Omental fat pad (tissue), 4 donors: ENCODE measurements at places on chromosomes 6 and 20.

DNA sequence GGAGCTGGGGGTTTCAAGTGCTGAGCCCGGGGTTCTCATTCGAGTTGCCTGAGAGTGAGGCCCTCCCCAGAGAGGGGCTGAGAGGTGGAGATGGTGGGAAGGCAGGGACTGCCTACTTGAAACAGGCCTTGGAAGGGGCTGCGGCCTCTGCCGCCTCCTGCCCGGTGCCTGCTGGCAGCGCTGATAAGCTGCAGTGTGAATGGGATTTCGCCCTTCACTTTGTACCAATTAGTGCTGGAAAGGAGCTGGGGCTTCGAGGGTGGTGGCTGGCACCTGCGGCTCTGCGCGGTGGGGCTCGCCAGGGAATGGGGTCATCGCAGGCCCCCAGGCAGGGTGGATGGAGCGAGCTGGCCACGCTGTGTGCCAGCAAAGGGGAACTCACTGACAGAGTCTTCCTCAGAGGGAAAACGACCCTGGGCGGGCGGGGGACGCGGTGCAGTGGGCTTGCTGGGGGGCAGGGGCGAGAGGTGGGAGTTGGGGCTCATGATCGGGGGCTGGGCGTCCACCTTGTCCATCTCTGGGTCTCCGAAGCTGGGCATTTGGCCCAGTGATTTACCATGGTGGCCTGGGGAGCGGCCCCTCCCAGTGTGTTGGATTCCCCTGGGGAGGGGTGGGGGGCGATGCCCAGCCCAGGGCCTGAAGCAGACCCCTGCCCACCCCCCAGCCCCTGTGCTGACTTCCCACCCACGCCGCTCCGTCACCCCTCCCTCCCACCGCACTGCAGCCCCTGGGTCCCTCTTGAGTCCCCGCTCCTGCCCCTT lies 22.9 kb downstream of the COL20A1 start:
- no peak for DNase-seq

DNA sequence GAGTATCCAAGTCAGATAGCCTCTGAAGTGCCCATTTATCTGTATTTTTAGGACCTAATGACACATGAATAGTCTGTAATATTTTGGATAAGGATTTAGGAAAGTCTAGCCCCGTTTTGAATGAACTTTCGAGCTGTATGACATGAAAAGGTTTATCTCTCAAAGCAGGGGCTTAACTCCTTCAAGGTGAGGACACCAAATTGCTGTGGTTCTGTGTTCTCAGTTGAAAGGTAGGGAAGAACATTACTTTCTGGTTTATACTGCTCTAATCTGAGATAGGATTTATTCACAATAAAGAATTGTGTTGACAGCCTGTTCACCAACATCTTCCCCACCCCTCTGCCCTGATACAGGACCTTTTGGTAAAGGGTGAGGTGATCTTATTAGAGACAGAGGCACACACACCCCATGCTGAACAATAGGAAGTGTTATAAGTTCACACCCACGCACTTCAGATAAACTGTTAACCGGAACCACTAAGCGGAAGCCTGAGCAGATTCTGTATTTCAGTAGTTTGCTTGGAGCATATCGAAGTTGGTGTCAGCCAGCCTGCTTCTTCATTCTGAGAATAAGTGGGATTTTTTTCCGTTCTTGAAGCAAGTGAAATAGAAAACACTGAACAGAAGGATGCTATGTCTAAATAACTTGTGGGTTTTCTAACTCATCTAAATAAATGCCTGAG lies 223.3 kb downstream of the TMEM242 start:
- DNase-seq, result no peak

GRCh38 chr6:16591396-16592222 lies 169.7 kb downstream of the ATXN1 start:
- no peak for DNase-seq

- no peak for DNase-seq
Measured at GRCh38 chr6:75503291-75503690, 9.7 kb upstream of the FILIP1 start.

- DNase-seq, result no peak
Measured at GRCh38 chr6:137473598-137473997, 20.6 kb downstream of the OLIG3 start.

DNA sequence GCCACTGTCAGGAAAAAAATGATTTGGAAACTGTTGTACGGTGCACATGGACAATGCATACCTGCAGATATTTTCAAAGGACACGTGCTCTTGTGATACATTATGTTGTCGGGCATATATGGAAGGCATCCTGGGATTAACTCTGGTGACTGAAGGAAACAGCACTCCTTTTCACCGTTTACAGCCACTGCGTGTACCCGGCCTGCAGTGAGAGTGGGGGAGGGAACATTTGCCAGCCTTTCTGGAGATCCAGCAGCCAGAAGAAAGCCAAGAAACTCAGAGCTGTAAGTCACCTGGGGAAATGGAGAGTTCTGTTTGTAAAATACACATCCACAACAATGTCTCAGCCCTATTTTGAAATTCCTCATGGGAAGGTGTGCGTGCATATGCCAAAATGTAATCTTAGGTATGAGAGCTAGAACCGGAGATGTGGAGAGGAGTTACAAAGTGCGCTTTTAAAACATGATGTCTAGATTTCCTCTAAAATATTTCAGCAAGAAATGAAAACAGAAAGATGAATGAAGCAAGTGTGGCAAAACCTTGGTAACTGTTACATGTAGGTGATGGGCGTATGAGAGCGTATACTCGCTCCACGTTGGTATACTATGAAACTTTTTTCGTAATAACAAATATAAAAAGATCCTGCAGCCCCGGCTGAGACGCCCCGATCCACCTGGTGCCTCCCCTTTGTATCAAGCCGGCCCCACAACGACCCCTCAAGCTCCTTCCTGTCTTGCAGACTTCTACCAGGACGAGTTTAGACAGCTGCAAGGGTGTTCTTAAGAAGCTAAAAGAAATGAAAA lies 8.6 kb upstream of the FOXF2 start:
- no peak for DNase-seq

DNA sequence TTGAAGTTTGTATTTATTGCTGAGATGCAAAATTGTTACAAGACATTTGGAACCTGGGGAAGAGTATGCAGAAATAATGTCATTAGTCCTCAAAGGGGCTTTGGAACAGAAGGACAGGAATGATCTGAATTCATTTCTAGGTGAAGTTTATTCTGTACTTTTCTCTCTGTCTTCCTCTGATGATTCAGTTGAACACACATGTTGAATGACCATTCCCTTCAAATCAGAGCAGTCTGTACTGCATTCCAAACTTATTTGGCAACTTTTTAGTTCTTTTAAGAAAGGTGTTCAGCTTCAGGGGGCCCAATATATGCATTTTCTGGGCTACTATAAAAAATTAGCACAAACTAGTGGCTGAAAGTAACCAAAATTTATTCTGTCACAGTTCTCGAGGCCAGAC lies 213.9 kb upstream of the LAMP5 start:
- DNase-seq, result no peak

DNA sequence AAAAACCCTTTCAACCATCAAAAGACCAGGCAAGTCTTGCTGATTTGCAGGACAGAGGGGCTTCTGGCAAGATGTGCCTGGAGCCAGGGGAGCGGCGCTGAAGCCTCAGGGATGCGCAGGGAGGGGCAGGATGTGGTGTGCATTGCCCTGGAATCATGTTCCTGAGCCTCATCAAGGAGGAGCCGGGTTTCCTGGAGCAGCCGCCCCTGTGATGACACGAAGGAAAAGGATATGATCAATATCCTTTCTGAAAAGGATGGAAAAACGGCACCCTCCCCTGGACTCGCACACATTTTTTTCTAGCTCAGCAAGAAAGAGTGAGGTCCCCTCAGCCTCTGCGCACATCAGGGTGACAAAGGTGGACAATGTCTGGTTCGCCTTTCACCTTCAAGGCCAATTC lies 173.1 kb upstream of the SSTR4 start:
- DNase-seq, result no peak

DNA sequence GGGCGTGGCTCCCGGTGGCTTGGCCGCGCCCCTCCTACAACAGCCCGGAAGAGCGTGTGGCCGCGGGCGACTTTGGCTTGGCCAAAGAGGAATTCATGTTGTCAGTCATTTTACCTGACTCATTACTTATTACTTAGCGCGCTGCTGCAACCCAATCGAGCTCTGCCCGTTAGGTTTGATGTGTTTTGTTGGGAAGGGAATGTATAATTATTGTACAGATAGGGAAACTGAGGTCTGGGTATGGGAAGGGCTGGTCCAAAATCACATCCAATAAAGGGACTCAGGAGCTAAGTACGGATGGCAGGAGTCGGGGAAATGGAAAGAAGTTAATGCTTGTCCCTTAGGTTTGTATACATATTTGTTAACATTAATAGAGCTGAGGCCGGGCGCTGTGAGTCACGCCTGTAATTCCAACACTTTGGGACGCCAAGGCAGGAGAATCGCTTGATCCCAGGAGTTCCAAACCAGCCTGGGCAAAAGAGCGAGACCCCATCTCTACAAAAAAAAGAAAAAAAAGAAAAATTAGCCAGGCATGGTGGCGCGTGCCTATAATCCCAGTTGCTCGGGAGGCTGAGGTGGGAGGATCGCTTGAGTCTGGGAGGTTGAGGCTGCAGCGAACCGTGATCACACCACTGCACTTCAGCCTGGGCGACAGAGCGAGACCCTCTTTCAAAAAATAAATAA lies 639 bp upstream of the ZNF335 start:
- no peak for DNase-seq

GRCh38 chr20:21862259-21862946 lies 156.9 kb downstream of the PAX1 start:
- DNase-seq, result no peak

DNA sequence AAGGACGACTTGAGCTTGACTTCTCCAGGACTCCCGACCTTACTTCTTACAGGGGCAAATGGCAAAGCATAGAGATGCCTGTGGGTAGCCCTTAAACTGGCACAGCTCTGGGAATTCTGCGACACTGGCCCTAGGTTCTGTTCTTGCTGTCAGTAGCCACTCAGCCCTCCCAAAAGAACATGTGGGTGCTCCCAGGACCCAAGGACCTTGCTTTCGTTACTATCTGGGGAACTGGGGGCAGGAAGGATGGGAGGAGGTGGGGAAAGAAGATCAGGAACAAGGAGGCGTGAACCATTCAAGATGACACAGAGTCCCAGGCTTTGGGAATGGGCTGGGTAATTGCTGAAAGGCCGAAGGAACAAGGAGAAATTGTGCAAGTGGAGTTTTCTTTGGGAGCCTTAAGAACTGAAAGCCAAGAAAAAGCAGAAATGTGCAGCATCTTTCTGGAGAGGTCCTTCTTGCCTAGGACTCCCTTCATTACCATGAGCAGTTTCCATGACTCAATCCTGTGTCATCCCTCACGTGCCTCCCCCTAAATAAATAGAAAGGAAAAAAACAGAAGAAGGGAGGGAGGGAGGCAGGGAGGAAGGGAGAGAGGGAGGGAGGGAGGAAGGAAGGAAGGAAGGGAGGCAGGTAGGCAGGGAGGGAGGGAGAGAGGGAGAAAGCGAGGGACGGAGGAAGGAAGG lies 284.6 kb upstream of the FOXQ1 start:
- no peak for DNase-seq

GRCh38 chr6:168383062-168383854 lies 57.7 kb upstream of the SMOC2 start:
- DNase-seq, result no peak

- no peak for DNase-seq
Measured at GRCh38 chr6:16944596-16944995, 157.3 kb upstream of the STMND1 start.

DNA sequence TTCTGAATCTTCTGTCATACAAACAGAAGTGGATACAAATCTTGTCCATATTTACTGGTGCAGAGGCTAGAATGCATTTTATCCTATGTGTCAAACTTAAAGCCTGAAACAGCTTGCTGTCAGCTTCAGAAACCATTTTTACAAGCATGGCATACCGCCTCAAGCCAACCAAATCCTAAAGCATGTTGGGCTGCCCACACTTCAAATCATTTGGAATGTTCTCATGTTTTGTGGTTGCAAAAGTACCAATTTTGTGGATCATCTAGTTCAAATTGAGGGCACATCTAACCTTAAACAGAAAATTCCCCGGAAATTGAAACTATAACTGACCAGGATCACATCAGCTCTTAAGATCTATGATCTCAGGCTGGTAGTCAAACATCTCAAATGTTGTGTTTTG lies 3.2 kb downstream of the GPR63 start:
- no peak for DNase-seq

- no peak for DNase-seq
Measured at GRCh38 chr6:34688956-34689355, 7.6 kb downstream of the ILRUN start.

DNA sequence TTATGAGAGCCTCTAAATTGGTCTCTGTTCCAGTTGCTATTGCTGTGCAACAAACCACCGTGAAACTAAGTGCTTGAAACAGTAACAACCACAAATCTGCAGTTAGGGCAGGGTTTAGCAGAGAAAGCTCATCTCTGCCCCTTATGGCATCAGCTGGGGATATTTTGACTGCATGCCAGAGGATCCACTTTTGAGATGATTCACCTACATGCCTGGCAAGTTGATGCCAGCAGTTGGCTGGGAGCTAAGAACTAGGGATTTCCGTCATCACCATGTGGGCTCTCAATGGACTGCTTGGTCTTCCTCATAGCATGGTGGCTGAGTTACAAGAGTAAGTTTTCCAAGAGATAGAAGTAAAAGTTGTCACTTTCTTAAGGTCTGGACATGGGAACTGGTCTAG lies 35.1 kb downstream of the PLCB4 start:
- no peak for DNase-seq

- DNase-seq, result no peak
Measured at GRCh38 chr20:14785065-14785743, 447.8 kb upstream of the FLRT3 start.

GRCh38 chr6:163897669-163898068 lies 483.2 kb downstream of the QKI start:
- no peak for DNase-seq

GRCh38 chr6:4637691-4638433 lies 138.3 kb upstream of the CDYL start:
- DNase-seq, result no peak

DNA sequence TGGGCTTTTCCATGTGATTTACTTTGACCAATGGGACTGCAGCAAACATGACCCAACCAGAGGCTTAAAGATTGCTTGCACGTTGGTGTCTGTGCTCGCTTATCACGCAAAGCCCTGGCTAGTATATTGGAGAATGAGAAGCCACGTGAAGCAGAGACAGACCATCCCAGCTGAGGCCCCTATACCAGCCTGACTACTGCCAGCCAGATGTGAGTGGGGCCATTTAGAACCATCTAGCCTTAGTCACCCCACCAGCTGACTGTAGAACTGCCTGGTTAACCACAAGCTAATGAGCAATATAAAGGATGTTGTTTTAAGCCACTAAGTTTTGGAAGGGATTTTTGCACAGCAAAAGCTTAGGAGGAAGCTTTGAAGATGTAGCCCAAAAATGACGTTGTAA lies 74.5 kb downstream of the MACROD2 start:
- no peak for DNase-seq

- no peak for DNase-seq
Measured at GRCh38 chr6:84718038-84718955, 46.1 kb downstream of the TBX18 start.

GRCh38 chr20:44618318-44618731 lies 33.2 kb downstream of the ADA start:
- DNase-seq, result no peak
